ENCODE measurements at places on chromosomes 13 and 19.

DNA sequence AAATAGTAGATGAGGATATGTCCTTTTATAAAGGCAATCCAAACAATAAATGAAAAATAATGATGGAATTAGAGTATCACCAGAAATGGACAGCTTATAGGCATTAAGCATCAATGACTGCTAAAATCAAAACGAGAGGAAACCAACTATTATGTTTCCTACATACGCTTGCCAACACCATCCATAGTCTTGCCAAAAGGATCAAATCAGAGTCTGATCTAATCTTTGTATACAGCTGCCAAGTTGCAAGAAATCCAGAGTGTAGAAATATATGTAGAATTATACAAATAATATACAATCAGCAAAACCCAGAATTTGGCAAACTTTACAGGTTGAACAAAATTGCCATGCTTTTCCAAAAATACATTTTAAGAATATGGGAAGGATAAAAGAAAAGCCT, 1661.6 kb downstream of the SLITRK1 start:
- no peak for DNase-seq

DNA sequence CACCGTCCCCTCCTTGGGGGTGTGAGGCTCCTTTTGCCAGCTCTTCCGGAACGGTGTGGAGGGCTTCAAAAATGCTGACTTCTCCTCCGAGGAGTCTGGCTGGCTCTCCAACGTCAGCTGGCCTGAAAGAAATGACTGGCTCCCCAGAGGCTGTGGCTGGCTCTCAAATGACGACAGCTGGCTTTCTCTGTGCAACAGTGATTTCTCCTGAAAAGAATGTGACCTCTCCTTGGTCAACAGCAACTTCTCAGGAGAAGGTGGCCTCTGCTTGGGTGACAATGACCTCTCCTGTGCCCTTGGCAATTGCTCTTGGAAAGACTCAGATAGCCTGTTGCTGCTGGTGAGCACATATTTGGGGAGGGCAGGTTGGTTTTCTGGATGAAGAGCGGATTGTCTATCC, 29.2 kb downstream of the ONECUT3 start:
- DNase-seq, result no peak

GRCh38 chr19:19487950-19488874, 27.1 kb downstream of the TSSK6 start:
- no peak for DNase-seq

DNA sequence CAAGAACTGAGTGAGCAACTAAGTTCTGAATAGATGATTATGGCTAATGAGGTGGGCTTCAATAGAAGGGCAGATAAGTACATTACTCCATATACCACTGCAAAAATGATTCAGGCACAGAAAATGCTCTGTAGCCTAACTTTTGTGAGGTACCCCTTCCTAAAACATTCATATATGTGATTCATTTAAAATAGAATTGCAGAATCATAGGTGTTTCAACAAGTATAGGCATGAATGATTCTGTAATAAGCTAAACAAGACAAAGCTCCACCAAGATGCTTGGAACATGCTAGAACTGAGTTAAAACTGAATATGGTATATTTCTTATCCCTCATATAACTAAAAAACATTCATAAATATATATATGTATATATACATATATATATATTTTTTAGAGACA, 12.1 kb downstream of the KBTBD7 start:
- no peak for DNase-seq
